ENCODE measurements at places on chromosomes 7 and 10.

DNA sequence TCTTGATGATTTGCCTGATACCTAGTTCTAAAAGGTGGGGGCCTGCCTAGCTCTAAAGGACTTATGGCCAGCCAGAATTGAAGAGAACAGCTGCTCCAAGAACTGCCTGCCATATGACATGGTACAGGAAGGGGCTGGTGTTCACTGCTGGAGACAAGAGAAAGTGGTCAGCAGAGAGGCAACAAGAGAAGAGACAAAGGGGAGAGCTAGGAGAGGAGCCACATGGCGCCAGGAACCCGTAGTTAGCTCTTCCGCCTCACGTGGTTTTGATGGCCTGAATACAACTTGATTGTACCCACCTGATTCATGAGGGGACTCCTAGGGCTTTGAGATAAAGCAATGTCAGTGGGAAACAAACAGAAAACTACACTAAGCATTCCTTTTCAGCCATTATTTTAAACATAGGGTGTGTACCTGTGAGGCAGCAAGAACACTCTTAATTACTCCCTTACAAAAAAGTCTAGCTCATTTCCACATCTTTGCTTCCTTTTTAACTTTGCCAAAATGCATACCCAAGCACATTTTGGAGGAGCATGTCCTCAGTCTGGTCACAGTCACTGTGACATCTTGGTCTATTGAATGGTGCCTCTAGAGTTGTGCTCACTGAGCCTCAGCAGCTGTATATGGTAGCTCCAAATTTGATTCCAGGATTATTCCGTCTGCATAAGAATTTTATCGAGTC, 71.6 kb downstream of the CCDC71L start:
- DNase-seq, result no peak

GRCh38 chr7:149785983-149786382, 12.6 kb upstream of the ZNF467 start:
- no peak for DNase-seq

- DNase-seq, result no peak
Observed at GRCh38 chr10:113103131-113103840, 153.2 kb downstream of the TCF7L2 start.

DNA sequence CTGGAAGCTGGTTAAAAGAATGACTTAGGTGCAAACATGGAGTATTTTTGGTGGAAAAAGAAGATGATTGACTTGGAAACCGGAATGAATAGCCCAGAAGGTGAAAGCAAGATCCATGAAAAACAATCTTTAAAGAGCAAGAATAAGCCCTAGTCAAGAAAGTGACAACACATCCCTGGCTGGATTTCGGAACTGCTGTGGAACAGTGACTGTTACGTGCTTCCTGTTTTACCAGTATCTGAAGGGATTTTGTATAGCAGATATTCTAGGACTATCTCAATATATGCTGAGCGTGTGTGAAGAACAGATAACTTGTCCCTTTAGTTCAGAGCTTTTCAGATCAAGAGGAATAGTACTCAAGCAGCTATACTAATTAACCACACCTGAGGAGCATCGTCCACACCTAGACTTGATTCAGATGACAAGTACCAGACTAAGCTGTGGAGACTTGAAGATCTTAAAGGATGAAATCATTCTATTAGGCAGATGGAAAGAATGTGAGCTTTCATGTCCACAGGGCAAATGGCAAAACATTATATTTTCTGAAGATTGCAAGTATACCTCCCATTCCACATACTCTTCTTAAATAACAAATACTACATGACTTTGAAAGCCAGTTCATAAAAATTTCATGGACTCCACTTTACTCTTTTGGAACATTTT, 11.5 kb upstream of the TES start:
- DNase-seq, result no peak

- DNase-seq, result no peak
Observed at GRCh38 chr7:8442051-8442813, 8.8 kb downstream of the NXPH1 start.

GRCh38 chr10:84423719-84424118, 95.3 kb downstream of the CCSER2 start:
- no peak for DNase-seq

DNA sequence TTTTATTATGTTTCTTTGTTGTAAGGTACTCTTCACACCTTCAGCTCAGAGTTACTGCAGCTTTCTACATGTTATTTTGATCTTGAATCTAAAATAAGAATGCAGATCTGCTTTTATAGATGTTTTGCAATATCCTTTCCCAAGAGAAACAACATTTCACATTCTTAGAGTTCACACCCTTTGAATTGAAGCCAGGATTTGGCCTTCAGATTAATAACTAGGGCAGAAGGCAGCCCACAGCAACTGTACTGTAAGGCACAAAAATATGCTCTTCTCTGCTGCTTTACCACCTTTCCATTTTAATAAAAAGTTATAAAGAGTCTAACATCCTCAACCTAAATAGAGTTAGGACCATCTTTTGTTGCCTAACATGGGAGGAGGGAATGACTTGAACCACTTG, 224.7 kb downstream of the LHFPL3 start:
- no peak for DNase-seq

DNA sequence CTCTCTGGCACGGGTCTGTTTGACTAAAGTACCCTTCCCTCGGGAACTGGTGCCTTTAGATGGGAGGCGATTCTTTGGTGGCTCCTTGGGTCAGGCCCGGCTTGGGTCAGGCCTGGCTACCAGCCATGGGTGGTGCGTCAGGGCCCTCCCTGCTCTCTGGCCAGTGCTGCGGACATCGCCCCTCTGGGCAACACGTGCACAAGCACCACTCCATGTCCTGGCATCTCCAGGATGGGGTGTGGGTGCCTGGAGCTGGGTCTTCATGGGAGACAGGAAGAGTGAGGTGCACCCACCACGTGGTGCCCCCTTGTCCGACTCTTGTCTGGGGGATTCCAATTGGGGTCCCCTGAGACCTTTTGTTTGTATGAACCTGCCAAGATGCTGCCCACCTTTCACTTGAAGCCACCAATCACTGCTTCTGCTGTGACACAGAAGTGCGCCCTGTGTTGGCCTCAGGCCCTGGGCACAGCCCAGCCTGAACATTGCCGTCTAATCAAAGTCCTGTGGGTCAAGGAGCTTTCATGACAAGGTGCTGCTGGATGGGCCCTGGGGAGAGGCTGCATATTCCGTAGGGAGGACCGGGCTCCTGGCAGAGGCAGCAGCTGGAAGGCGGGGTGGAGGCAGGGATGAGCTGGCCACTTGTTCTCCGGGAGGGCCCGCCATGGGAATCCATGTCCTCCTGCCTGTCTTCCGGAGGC, 11.1 kb upstream of the PWWP2B start:
- no peak for DNase-seq

- DNase-seq, result no peak
Observed at GRCh38 chr10:103429647-103430046, 22.5 kb downstream of the CALHM2 start.

GRCh38 chr10:46514431-46514861, 42.0 kb downstream of the GPRIN2 start:
- DNase-seq, result no peak

GRCh38 chr10:62069452-62070178, 168.1 kb downstream of the ARID5B start:
- no peak for DNase-seq

- DNase-seq, result no peak
Observed at GRCh38 chr10:65350611-65351010, 1575.2 kb upstream of the LRRTM3 start.

DNA sequence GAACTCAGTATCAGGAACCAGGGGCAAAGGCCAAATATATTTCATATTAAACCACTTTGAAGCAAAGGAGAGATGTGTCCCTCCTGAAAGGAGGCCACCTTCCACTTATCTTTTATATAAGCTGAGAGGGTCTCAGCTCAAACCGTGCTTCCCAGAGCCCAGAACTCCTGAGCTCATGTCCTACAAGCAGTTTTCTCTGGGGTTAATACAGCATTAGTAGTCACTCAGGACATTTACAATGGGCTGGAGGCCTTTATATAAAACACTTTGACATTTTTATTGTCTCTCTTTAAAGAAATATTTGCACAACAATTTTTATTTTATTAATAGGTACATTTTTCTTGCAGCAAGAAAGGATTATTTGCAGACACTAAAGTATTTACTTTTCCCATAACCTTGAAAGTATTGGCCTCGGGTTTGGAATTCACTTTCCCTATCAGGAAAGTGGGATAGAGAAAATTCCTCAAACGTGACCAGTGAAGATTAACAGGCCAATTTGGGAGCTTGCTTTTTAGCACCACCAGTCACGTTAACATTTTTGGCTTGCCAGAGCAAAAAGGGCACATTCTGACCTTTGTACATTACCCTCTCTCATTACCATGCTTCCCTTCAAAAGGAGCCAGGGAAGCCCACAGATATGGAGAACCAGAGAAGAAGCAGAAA, 464.9 kb upstream of the NRP1 start:
- DNase-seq, result peak; percentile 29

- DNase-seq, result no peak
Observed at GRCh38 chr7:156019776-156020565, 207.7 kb upstream of the SHH start.

DNA sequence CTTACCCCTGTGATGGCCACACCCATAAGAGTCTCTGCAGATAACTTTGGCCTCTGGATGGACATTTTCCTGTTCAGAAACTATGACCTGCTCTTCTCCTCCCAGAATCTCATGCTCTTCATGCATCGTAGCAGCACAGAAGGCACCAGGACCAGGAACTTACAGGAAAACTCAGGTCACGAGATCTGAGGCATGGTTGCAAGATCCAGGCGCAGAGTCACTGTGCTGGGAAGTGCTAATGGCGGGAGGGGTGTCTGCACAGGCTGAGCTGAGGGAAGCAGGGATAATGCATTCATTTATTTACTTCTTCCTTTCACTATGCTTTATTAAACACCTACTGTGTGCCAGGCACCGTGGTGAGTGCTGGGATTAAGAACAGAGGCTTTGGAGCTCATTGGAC, 48.2 kb upstream of the LOXL4 start:
- DNase-seq, result no peak

DNA sequence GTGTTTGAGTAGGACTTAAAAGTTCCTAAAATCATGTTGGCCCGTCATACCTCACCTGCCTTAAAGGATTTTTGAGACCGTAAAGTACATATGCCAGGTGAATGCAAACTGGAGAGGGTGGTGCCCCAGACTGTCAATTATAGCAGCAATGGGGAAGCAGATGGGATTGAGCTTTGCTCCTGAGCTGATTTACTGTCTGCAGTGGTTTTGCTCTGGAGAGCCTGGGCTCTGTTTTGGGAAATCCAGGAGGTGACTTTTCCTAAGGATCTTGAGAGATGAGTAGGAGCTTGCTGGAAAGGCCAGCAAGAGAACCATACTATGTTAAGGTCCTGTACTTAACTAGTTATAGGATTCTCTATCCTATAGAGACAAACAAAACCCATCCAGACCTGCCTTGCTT, 43.0 kb downstream of the COL13A1 start:
- DNase-seq, result no peak

DNA sequence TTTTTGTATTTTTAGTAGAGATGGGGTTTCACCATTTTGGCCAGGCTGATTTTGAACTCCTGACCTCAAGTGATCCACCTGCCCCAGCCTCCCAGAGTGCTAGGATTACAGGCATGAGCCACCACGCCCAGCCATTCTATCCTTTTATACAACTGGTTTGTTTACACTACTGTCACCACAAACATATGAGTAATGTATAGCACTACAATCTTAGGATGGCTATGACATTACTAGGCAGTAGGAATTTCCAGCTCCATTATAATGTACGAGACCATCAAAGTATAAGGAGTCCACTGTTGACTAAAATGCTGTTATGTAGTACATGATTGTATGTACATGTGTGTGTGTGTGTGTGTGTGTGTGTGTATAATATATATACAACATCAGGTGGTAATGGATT, 1126.1 kb upstream of the LRRN3 start:
- DNase-seq, result no peak

GRCh38 chr10:131553581-131553980, 242.1 kb upstream of the TCERG1L start:
- DNase-seq, result no peak

GRCh38 chr7:2651336-2651735, 19.6 kb downstream of the TTYH3 start:
- DNase-seq, result no peak

DNA sequence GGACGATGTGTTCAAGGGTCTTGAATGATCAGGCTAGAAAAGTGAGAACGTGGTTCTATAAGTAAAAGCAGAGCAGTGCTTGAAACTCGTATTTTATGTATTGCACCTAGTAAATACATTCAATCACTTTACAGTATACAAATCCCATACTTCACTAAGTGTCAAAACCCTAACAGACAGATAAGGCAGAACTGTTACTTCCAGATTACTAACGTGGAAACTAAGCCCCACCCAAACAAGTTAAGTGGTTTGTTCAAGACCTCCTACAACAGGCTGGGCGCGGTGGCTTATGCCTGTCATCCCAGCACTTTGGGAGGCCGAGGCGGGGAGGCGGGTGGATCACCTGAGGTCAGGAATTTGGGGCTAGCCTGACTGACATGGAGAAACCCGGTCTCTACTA, 9.2 kb upstream of the MYO1G start:
- no peak for DNase-seq

- DNase-seq, result no peak
Observed at GRCh38 chr7:114786455-114786854, 135.4 kb upstream of the MDFIC start.

DNA sequence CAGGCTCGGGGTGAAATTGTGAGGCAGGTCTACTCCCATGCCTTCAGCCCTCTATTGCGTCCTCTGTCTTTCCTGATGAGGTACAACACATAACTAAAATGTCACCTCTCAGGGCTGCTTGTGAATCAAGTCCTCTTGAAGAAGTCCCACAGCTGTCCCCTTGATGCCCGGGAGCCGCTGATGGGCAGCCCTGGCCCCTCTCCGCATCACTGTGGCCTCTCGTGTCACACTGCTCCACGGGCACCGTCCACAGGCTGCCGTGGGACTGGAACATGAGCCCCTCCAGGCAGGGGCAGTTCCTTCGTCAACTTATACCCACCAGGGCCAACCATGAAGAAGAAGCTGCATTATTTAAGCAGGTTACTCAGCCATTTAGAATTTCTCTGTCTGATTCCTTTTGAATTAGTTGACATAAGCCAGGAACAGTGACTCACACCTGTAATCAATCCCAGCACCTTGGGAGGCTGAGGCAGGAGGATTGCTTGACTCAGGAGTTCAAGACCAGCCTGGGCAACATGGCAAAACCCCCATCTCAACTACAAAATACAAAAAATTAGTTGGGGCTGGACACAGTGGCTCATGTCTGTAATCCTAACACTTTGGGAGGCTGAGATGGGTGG, 58.5 kb upstream of the UBE3C start:
- DNase-seq, result no peak

Measured in RCC 7860 (cell line).